Stimulated activated CD4-positive, alpha-beta T cell treated with anti-CD3 and anti-CD28 coated beads, Interleukin-4, amount 100 ng/mL, for 48 hours (primary cell): ENCODE measurements at places on chromosomes 4 and X.

DNA sequence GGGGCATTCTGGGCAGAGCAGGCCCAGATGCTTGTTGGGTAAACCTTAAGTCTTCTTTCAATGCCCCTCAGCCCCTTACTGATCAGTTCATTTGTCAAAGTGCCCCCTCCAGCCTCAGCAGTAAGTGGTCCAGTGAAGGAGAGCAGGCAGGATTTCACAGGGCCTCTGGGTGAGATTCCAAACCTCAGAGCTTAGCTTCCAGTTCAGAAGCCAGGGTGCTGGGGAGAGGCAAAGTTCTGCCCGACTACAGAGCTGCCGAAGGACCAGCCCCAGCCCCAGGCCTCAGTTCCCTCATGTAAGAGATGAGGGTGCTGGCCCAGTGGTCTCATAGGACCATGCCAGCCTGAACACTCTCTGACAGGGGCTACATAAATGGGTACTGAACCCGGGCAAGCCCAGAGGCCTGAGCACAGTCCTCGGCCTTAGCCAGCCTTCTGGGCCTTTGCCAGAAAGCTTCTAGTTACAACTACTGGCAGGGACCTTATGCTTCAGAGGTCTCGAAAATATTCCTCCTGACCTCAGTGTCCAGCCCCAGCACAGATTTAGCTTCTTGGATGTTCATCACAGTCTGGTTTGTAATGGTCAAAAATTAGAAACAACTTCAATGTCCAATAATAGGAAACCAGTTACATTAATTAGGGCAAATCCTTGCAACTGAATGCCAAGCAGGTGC, 851 bp upstream of the RIPPLY1 start:
- DNase-seq: no peak

DNA sequence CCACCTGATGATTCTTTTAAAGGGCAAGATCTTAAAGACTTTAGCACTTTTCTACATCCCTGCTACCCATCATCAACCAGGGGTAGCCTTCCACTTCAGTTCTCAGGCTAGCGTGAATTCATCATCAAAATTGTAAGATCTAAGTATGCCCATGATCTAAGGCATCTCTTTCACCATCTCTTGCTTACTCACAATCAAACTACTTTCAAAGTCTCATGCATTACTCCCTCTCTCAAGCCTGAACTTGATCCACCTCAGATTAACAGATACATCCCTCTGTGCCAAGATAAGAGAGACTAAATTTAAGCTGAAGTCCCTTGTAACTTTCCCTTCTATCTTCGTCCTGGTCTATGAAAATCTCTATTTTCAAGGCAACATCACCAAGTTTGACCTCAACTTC, 62.8 kb downstream of the DHX15 start:
- DNase-seq: no peak

GRCh38 chr4:23305026-23305425, 584.8 kb downstream of the PPARGC1A start:
- DNase-seq: no peak

GRCh38 chrX:134676436-134676835, 18.2 kb upstream of the PLAC1 start:
- DNase-seq: no peak

- DNase-seq: no peak
Measured at GRCh38 chr4:5923376-5923775, 30.5 kb upstream of the CRMP1 start.

DNA sequence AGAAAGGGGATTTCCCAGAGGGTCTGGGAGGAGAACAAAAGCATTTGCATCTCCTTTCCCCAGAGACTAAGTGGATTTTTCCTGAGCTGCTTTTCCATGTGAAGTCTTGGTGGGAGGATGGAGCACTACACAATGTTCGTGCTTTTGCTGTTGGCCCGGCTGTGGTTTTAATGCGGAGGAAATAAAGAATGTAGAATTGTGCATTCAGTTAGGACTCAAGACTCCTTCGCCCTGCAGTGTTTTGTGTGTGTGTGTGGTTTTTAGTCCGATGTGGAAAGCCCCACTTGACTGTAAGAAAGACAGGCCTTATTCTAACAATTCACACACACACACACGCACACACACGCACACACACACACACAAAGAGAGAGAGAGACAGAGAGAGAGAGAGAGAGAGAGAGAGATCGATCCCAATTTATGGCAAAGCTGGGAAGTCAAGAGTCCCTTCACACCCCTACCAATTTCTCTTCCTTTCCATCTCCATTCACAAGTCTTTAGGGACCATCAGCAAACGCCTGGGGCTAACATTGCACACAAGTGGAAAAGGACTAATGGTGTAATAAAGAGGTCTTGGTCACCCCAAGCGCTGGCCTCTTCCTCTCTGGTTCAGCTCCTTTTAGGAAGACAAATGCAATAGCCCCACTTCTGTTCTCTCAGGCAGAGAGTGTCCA, 44.2 kb downstream of the CLDN34 start:
- no peak for DNase-seq

DNA sequence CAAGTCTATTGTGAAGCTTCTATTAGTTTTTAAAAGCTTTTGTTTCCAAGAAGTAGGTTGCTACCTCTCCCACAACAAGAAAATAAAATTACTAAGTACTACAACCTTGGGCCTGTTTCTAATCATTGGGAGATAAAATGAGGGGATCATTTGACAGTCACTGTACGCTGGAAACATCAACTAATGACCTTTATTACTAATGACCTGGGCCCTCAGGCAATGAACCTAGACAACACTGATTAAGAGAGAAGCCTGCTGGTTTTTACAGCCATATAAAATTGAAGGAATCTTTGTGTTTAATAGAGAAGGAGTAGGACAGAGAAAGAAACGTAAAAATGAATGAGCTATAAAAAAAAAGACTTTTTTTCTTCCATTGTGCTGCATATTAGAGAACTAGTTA, 1000.9 kb downstream of the STPG2 start:
- no peak for DNase-seq

GRCh38 chr4:10816571-10816970, 132.0 kb upstream of the CLNK start:
- no peak for DNase-seq

DNA sequence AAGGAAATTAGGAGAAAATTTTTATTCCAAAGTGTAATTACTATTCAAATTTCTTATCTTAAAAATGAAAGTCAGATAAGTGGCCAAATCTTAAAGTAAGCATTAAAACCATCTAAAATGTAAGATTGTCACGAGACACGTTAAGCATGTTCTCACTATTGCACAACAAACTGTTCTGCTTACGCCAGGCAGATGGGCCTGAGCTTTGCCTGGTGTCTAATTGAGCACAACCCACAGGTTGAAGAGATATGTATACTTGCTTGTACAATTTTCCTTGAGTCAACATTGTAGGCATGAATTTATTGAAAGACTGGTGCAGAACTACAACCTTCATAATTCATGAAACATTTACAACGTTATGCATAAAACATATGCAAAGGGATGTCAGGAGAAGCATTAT, 3.9 kb downstream of the RNF128 start:
- no peak for DNase-seq

GRCh38 chr4:106941841-106942240, 94.3 kb downstream of the DKK2 start:
- no peak for DNase-seq

DNA sequence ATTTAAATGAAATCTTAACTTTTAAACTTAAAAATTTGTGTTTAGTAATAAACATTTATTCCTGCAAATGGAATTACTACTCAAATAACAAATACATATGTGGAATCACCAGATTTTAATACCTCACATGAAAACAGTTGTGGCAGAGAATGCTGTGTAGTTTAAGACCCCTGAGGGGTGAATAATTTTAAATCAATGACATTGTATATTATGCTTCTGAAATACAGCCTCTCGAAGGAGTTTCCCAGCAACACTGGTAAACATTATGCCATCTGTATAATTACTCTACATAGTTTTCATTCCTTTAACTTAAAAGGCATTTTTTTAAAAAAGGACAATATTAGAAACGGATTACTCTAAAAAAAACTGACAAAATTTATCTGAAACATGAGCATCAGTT, 2313.3 kb downstream of the ARAP2 start:
- DNase-seq: no peak

DNA sequence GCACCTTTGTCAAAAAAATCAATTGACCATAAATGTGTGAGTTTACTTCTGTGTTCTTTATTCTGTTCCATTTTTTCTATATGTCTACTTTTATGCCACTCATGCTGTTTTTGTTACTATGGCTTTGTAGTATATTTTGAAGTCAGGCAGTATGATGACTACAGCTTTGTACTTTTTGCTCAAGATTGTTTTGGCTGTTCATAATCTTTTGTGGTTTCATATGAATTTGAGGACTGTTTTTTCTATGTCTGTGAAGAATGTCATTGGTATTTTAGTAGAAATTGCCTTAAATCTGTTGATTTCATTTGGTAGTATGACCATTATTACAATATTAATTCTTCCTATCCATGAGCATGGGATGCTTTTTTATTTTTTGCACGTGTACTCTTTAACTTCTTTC, 346.8 kb downstream of the PPP3CA start:
- no peak for DNase-seq

DNA sequence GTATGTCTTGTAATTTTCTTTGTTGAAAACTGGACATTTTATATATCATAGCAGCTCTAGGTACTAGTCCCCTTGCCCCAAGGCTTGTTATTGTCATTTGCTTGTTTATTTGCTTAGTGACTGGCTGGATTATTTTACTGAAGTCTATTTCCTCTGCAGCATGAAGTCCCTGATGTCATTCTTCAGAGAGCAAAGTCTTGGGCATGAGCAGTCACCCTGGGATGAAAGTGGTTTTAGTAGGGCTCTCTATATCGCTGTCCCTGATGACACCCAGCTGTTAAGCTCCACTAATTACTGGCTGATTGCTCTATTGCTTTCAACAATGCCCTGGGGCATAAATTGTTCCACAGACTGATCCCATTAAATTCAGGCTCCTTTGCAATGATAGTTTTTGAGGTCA, 113.5 kb upstream of the USP9X start:
- no peak for DNase-seq

- DNase-seq: no peak
Measured at GRCh38 chrX:115236560-115236959, 2.7 kb upstream of the LRCH2 start.

DNA sequence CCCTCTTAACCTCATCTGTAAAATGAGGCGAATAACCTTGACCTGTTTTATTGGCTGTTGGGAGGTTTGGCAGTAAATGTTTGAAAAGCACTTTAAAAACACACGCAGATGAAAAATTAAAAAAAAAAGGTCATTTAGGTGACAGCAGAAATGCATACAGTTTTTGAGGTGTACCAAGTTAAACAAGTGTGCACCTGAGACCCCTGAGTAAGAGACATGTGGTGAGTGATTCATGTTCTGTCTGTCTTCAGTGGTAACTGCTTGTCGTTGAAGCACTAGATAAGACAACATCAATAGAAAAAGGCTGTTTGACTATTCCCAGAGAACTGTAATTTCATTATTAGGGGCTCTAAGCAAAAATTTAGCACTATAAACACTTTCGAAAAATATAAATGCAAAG, 608.4 kb upstream of the PITX2 start:
- DNase-seq: no peak

DNA sequence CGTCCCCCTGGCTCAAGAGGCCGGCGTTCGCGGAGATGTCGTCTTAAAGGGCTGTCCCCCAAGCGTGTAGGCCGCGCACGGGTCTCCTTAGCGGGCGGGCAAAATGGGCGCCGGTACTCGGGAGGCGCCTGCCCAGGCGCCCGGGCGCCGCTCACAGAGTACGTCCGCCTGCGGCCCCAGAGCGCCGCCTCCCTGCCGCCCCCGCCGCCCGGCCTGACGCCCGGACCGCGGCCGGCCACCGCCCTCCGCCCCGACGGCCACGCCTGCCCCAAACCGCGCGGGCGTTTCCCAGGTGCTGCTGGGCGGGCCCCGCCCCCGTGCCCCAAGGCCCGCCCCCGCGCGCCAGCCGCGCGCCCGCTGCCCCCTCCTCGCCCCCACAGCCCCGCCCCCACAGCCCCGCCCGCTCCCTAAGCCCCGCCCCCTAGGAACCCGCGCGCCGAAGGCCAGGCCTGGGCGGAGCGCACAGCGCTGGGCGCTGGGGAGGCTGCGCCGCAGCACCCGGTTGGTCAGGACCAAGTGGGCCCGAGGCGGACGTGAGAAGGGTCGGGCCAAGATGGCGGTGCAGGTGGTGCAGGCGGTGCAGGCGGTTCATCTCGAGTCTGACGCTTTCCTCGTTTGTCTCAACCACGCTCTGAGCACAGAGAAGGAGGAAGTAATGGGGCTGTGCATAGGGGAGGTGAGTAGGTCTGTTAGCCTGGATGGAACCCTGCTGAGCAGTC, at the start of the genes BRCC3, CMC4 and MTCP1:
Gene BRCC3, plus strand, starts transcription at position 534 of the 719 bp plus-strand sequence. Its CDS starts 20 bp downstream, at position 554.
Gene CMC4, minus strand, starts transcription at position 162 of the 719 bp plus-strand sequence. CDS start 7,113 bp downstream, outside the sequence.
Gene MTCP1, minus strand, starts transcription at position 162 of the 719 bp plus-strand sequence. CDS start 5,126 bp downstream, outside the sequence.
- peak; percentile 66 for DNase-seq

DNA sequence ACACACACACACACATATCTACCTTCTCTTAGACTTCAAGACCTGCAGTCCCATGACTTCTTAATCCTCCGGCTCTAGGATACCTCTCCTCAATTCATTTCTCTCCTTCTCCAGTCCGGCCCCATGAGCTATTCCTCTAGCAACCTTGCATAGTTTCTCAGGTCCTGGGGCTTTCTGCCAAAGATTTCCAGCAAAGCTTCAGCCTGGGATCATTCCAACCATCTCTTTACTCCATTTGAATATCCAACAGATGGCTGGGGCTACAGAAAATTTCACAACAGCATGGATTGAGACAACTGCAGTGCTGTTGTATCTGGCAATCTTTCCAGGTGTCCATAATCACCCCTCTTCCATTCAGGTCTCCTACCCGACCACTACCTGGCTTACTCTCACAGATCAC, 184.1 kb downstream of the DCHS2 start:
- DNase-seq: no peak

- DNase-seq: no peak
Measured at GRCh38 chr4:159297091-159297490, 194.2 kb downstream of the RAPGEF2 start.

GRCh38 chr4:48913346-48913745, 6.8 kb upstream of the OCIAD2 start:
- no peak for DNase-seq

- DNase-seq: no peak
Measured at GRCh38 chrX:132119821-132120515, 7.9 kb downstream of the FRMD7 start.

DNA sequence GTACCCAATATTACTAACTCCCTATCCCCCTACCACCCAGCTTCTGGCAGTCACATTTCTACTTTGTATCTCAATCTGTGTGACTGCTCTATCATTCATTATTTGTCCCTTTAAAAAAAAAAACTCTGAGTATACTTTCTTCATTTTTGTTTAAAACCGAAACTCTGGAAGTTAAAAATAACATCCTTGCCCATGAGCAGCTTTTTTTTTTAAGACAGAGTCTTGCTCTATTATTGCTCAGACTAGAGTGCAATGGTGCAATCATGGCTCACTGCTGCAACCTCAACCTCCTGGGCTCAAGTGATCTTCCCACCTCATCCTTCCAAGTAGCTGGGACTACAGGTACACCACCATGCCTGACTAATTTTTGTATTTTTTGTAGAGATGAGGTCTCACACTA, 15.8 kb downstream of the UBE2K start:
- no peak for DNase-seq

DNA sequence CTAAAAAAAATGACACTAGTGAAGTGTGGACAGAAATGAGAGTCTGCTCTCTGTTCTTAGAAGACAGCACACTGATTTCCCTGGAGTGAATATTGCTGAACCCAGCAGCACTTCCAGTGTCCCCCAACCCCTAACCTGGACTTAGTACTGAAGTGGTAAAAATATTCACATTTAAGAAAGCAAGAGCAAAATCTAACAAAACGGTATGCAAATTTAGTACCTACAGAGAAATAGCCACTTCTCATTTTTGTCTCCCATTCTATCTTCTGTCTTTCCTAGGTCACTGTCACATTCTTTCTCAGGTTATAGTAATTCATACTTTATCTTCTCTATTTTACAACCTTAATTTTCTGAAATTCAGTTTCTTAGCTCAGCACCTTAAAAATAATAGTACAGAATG, 274.7 kb downstream of the CFAP299 start:
- no peak for DNase-seq

GRCh38 chr4:1985294-1985693, 23.5 kb downstream of the NELFA start:
- no peak for DNase-seq
